ENCODE measurements at places on chromosomes 5 and 9. TPM values are rescaled to one million over a fixed set of nuclear protein-coding genes. Genes with fewer than 3 reads are reported as not detected.
A peak's percentile ranks its signal among the peaks of the same experiment; 100 is the strongest.

- no peaks in the 10 kb centered on the region for H3K27me3 ChIP-seq
- no peaks in the 10 kb centered on the region for H3K4me1 ChIP-seq
- DNase-seq, result no peak
- no peak overlapping the region for H3K4me3 ChIP-seq
Measured at GRCh38 chr5:142896325-142897007, 126.3 kb downstream of the ARHGAP26 start.

GRCh38 chr5:83034528-83035207 lies 42.5 kb downstream of the TMEM167A start:
- H3K36me3 ChIP-seq, result peaks cover 2% of the 10 kb centered on the region
- H3K4me1 ChIP-seq, result peaks cover 13% of the 10 kb centered on the region
- no peak for DNase-seq
- no peak overlapping the region for H3K27ac ChIP-seq
- no peak overlapping the region for H3K4me3 ChIP-seq

- H3K4me1 ChIP-seq, result no peaks in the 10 kb centered on the region
- no peak overlapping the region for H3K27ac ChIP-seq
Measured at GRCh38 chr5:179923436-179923835, 15.7 kb upstream of the TBC1D9B start.

DNA sequence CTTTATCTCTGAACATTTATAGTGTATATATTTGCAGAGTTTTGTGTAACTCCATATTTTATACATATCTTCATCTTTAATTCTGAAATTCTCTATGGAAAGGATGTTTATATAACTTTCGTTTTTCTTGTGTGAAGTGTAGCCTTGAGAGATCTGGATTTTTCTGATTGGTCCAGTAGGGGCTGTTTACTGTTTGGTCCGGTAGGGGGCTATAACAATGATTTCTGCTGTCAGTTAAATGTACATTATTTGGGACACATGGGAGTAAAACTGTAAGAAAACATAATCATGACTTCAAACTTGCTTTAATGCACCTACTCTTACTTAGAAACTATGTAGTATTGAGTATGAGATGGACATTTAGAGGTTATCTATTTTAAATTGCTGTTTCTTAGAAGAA lies 527.1 kb upstream of the ARRDC3 start:
- H3K27me3 ChIP-seq, result no peaks in the 10 kb centered on the region
- DNase-seq, result no peak
- H3K36me3 ChIP-seq, result no peaks in the 10 kb centered on the region
- H3K4me1 ChIP-seq, result no peaks in the 10 kb centered on the region
- no peak overlapping the region for H3K27ac ChIP-seq

GRCh38 chr5:112417931-112418658 lies 982 bp downstream of the EPB41L4A start:
- H3K36me3 ChIP-seq, result no peaks in the 10 kb centered on the region
- no peak overlapping the region for H3K27ac ChIP-seq
- H3K27me3 ChIP-seq, result peaks cover 50% of the 10 kb centered on the region
- peak; percentile 70 for DNase-seq
- peak overlapping the region; percentile 64 for H3K4me3 ChIP-seq

GRCh38 chr5:123813937-123814624 lies 302.1 kb downstream of the CSNK1G3 start:
- no peak overlapping the region for H3K4me3 ChIP-seq
- no peak overlapping the region for H3K27ac ChIP-seq
- no peaks in the 10 kb centered on the region for H3K27me3 ChIP-seq
- H3K4me1 ChIP-seq, result no peaks in the 10 kb centered on the region
- no peaks in the 10 kb centered on the region for H3K36me3 ChIP-seq
- no peak for DNase-seq

- H3K36me3 ChIP-seq, result no peaks in the 10 kb centered on the region
- no peak overlapping the region for H3K4me3 ChIP-seq
- H3K27ac ChIP-seq, result no peak overlapping the region
- no peaks in the 10 kb centered on the region for H3K27me3 ChIP-seq
- DNase-seq, result no peak
Measured at GRCh38 chr5:133439859-133440258, 172.5 kb downstream of the FSTL4 start.

DNA sequence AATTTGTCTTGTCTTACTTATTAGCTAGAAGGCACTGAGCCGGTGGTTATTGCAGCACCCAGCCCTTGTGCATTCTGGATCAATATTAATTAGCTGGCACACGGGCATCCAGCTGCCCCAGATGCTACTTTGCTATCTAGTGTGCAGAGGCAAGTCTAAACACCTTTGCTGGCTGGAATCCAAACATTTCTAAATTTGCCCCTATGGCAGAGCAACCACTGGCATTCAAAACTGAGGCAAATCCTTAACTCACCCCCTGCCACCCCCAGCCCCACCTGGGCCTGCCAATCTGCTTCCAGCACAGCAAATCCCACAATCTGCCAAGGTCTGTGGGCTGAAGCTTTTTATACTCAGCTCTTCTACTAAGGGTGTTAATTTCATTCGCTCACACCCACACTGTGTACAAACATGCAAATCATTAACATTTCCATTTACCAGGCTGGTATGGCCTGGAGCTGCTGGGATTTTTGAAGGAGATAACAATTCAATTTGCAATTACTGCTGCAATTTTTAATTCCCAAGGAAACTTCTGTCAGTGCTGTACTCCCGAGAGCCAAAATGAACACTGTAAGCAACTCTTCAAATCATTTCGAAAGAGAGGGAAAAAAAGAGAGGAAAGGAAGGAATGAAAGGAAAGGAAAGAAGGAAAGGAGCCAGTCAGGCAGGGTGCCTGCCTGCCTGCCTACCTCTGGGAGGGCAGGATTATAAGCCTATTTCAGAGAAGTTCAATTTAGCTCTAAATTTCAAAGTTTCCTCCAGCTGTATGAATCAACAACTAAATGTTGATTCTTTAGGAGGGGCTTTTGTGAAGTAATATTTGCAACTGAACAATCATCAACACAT lies 35.5 kb downstream of the RAPGEF1 start:
- DNase-seq, result no peak
- H3K27ac ChIP-seq, result no peak overlapping the region
- no peaks in the 10 kb centered on the region for H3K36me3 ChIP-seq
- H3K27me3 ChIP-seq, result no peaks in the 10 kb centered on the region
- no peak overlapping the region for H3K4me3 ChIP-seq

GRCh38 chr5:154203798-154204578 lies 13.5 kb downstream of the GALNT10 start:
- H3K4me1 ChIP-seq, result peaks cover 45% of the 10 kb centered on the region
- H3K27me3 ChIP-seq, result no peaks in the 10 kb centered on the region
- DNase-seq, result no peak
- H3K4me3 ChIP-seq, result no peak overlapping the region
- H3K27ac ChIP-seq, result no peak overlapping the region

GRCh38 chr9:128231638-128232527 lies 28.7 kb downstream of the DNM1 start:
- no peaks in the 10 kb centered on the region for H3K36me3 ChIP-seq
- H3K27ac ChIP-seq, result no peak overlapping the region
- H3K4me3 ChIP-seq, result no peak overlapping the region
- no peaks in the 10 kb centered on the region for H3K27me3 ChIP-seq
- no peak for DNase-seq

DNA sequence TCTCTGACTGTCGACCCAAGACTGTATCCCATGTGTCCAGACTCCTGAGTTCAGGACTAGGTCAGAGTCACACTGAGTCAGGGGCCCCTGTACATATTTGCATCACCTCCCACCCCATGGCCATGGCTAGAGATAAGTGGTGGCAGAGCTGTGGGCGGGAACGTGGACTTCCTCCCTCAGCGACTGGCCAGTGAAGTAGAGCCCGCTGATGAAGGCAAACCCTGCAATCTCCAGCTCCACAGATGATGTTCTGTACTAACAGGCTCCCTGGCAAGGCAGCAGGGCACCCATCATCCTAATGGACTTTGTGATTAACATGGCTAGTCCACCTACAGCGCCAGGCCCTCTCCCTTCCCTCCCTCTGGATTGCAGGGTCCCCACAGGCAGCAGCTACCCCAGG lies 110.5 kb upstream of the LRRTM2 start:
- H3K36me3 ChIP-seq, result no peaks in the 10 kb centered on the region
- DNase-seq, result no peak
- no peak overlapping the region for H3K4me3 ChIP-seq
- no peak overlapping the region for H3K27ac ChIP-seq
- no peaks in the 10 kb centered on the region for H3K27me3 ChIP-seq

- no peak for DNase-seq
- no peaks in the 10 kb centered on the region for H3K36me3 ChIP-seq
- no peak overlapping the region for H3K27ac ChIP-seq
- no peaks in the 10 kb centered on the region for H3K27me3 ChIP-seq
- H3K4me3 ChIP-seq, result no peak overlapping the region
Measured at GRCh38 chr5:2284678-2285077, 402.0 kb upstream of the IRX4 start.

- no peak overlapping the region for H3K4me3 ChIP-seq
- H3K36me3 ChIP-seq, result no peaks in the 10 kb centered on the region
- no peaks in the 10 kb centered on the region for H3K4me1 ChIP-seq
- H3K27me3 ChIP-seq, result peaks cover 4% of the 10 kb centered on the region
Measured at GRCh38 chr5:173642895-173643481, 26.5 kb upstream of the BOD1 start.

GRCh38 chr5:158194561-158194976 lies 335.6 kb upstream of the CLINT1 start:
- DNase-seq, result no peak
- H3K4me3 ChIP-seq, result no peak overlapping the region
- H3K27ac ChIP-seq, result no peak overlapping the region
- no peaks in the 10 kb centered on the region for H3K36me3 ChIP-seq
- no peaks in the 10 kb centered on the region for H3K4me1 ChIP-seq

DNA sequence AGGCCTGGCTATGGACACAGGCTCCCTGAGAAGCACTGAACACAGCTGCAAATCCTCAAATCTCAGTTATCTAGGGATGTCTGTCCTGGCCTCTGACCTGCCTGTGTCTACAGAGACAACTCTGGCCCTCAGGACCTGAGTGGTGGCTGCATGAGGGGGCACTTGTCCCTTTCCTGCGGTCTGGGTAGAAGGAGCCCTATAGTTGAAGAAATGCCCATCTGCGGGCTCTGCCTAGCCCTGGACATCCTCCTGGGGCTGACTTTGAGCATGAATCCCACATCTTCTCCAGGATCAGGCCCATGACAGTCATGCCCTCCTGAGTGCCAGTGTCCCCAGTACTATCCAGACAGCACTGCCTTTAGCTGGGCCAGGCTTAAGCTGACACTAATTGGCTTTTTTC lies 10.0 kb downstream of the DNAJB5 start:
- H3K27me3 ChIP-seq, result no peaks in the 10 kb centered on the region
- DNase-seq, result no peak
- peaks cover 38% of the 10 kb centered on the region for H3K4me1 ChIP-seq
- no peak overlapping the region for H3K27ac ChIP-seq
- H3K4me3 ChIP-seq, result no peak overlapping the region
- peaks cover 8% of the 10 kb centered on the region for H3K36me3 ChIP-seq

SH3PXD2B gene
- total RNA-seq, result 1.1 TPM

SEMA5A gene
- not detected for total RNA-seq

GGTA1 gene
- total RNA-seq, result not detected

OGN gene
- total RNA-seq, result not detected

PCDH12 gene
- total RNA-seq, result 0.43 TPM

ARHGEF37 gene
- 2.0 TPM for total RNA-seq

CRHBP gene
- total RNA-seq, result not detected

INVS gene
- 5.7 TPM for total RNA-seq
